Activated CD4-positive, alpha-beta T cell treated with anti-CD3 and anti-CD28 coated beads, Interleukin-2, amount 50 U/mL, for 24 hours (primary cell): ENCODE measurements at places on chromosomes 2 and 18.
A peak's percentile ranks its signal among the peaks of the same experiment; 100 is the strongest.

DNA sequence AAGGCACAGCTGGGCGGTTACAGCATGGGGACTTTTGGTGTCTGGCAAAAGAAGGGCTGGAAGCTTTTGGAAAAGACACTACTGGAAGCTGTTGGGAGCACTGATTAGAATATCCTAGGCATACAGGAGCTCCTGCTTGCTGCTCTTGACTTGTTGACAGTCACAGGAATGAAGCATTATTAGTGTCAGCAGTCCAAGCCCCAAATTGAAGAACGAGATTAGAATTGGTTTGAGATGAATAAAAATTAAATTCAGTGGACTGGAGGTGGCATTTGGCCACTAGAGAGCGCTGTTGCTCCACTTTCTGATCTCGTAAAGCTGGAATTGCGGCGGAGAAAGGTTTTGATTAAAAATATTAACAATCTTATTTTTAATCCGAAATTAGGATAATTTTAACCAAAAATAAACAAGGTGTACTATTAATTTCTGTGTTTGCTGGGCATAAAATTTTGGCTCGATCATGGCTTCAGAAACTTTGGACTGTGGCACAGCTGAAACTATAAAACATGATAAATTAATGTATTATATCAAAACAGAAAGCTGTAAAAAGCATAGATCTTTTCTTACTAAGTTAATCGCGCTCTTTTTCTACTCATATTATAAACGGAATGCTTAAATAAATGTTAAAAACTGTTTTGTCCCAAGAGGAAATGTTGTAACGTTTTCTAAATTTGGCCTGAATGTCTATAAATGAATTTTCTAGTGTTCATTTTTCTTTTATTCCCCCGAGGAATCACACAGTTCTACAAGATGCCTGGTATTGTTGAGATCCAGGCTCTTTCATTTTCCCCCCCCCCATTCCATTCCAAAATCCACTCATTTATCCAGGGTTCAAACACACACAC, 2.4 kb upstream of the HOXD8 start:
- peak; percentile 60 for DNase-seq

- DNase-seq, result no peak
These were observed 452.8 kb downstream of the MBD2 start for GRCh38 chr18:53771664-53772063.

- no peak for DNase-seq
These were observed 15.6 kb downstream of the WDSUB1 start for GRCh38 chr2:159270744-159271379.

GRCh38 chr2:64035072-64035942, 16.1 kb upstream of the VPS54 start:
- no peak for DNase-seq

GRCh38 chr2:235333076-235333475, 160.8 kb upstream of the AGAP1 start:
- DNase-seq, result no peak

DNA sequence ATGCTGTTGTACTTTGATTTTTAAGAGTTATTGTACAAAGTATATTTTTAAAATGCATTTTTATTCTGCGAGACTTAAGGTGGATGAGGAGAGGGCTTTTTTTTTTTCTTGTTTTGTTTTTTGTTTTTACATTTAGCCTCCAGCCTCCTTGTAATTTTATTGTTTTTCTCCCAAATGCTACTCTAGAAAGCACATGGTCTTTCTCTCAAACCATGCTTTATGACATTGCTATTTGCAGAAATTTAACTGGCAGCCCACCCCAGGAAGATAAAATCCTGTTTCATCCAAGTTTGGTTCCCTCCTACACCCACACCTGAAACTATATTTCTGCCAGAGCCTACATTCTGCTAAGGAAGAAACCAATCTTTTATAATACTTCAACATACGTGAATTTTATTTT, 184.6 kb downstream of the ARHGAP15 start:
- no peak for DNase-seq

GRCh38 chr2:119491776-119492525, 32.3 kb downstream of the SCTR start:
- no peak for DNase-seq

DNA sequence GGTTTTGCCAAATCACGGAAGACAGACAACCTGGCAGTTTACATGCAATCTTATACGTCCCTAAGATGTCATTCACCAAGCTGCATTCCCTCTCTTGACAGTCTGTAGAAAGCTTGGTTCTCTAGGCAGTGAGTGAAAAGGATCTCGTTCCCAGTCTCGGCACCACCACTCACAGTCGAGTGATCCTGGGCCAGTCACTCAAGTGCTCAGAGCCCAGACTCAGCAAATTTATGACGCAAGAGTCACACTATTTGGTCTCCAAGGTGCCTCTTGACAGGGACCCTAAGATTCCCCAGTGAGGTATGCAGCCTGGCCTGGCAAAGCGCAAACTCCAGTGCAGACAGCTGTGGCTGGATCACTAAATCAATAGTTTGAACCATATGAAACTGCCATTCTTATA, 77.9 kb downstream of the EIPR1 start:
- DNase-seq, result no peak

- no peak for DNase-seq
These were observed 441.5 kb upstream of the POU3F3 start for GRCh38 chr2:104412384-104412783.

GRCh38 chr2:72127401-72128058, 20.1 kb downstream of the CYP26B1 start:
- DNase-seq, result no peak

DNA sequence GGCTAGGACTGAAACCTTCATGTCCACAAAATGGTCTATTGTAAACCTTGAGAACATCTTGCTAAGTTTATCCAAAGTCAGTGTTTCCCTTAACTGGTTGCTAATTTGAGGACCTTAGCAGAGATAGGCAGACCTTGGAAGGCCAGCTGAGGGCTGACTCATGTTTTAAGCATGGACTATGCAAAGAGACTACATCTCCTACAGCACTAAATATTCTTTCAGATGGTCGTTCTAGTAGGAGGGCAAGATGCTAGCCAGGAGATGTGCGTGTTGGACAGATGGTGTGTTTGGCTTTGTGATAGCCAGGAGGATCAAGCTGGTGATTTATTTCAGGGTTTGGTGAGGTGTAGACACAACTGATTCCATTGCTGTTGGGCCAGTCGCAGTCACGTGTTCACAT, 75.8 kb downstream of the NRP2 start:
- no peak for DNase-seq

DNA sequence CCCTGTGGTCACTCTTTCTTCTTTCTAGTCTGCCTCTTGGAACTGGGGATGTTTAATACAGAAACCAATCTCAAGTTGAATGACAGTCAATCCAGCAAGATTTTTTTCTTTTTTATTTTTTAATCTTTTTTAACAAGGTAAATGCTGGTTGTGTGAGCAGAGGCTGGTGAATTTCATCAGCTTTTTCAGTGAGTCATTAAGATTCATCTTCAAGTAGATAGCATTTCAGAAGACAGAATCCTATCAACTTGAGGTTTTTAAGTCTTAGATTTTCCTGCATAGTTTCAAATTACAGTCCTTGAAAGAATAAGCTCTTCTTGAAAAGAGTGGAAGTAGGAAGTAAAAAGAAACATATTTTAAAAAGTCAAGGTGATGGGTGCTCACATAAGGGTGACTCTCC, 12.4 kb downstream of the SLC8A1 start:
- no peak for DNase-seq

GRCh38 chr18:33957707-33958106, 267.0 kb downstream of the NOL4 start:
- no peak for DNase-seq

DNA sequence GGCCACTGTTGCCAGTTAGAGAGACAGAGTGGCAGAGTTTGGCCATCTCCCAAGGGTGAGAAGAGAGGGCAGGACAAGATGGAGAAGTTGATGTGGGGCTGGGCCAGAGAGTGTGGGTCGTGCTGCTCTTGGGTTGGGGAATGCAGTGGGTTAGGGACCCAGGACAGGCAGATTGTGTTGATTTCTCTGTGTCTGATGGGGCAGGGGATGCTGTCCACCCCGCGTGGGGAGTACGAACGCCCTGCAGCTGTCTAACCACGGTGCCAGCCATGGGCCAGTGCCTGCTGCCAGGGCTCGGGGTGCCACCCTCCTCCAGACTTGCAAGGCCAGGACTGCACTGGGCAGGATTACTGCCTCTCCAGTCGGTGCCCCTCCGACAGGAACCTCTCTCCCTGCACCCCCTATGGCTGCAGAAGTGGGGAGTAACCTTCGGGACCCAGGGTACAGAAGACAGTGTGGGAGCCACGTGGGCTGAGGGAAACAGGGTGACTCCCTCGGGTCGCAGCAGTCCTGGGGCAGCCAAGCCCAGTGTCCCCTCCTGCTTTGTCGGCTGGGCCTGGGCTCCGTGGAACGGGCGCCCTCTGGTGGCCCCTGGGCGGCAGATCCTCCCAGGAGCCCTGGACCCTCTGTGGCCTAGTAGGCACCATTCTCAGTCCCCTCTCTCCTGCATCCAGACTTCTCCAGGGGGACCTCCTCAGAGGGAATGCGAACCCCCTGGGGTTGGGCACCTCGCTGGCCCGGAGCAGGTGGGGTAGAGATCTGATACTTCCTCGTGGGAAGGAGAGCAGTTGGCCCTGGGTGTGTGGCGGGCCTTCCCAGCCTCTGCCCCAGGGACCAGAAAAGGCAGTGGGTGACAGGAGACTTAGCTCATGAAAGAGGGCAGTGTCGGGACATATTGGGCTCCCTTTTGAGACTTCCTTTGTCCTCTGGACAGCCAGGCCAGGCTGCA, 2.7 kb downstream of the GPC1 start:
- peak; percentile 46 for DNase-seq

GRCh38 chr18:10234912-10235660, 219.3 kb upstream of the APCDD1 start:
- DNase-seq, result no peak

- no peak for DNase-seq
These were observed 51.6 kb upstream of the TAF1B start for GRCh38 chr2:9791711-9792110.

GRCh38 chr2:99754210-99754609, 264.4 kb upstream of the REV1 start:
- no peak for DNase-seq

DNA sequence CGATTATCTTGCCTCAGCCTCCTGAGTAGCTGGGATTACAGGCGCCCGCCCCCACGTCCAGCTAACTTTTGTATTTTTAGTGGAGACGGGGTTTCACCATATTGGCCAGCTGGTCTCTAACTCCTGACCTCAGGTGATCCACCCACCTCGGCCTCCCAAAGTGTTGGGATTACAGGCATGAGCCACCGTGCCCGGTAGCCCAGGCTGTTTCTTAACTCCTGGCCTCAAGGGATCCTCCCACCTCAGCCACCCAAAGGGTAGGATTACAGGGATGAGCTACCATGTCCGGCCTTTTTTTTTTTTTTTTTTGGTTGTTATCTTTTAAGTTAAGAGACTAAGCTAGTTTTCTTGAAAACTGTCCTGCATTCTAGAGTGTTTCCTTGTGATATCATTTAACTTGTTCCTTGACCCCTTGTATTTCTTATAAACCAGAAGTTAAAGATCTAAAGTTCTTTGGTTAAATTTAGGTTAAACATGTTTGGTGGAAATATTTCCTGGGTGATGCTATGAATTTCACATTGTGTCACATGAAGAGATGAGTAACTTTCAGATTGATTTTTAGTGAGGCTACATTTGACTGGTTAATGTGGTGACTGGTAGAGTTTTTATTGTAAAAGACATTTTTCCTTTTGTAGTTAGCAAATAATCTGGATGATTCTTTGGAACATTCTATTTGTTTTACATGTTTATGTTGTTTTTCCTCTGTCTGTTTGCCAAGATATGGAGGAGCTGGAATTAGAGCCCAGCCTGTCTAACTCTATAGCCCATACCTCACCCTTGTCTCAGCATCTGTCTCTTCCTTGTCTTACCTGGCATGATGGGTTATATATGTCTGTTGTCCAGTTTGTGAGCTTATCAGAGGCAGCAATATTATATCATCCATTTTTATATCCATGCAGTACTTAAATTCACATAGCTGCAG, 5.2 kb downstream of the NCAPH start:
- DNase-seq, result no peak

DNA sequence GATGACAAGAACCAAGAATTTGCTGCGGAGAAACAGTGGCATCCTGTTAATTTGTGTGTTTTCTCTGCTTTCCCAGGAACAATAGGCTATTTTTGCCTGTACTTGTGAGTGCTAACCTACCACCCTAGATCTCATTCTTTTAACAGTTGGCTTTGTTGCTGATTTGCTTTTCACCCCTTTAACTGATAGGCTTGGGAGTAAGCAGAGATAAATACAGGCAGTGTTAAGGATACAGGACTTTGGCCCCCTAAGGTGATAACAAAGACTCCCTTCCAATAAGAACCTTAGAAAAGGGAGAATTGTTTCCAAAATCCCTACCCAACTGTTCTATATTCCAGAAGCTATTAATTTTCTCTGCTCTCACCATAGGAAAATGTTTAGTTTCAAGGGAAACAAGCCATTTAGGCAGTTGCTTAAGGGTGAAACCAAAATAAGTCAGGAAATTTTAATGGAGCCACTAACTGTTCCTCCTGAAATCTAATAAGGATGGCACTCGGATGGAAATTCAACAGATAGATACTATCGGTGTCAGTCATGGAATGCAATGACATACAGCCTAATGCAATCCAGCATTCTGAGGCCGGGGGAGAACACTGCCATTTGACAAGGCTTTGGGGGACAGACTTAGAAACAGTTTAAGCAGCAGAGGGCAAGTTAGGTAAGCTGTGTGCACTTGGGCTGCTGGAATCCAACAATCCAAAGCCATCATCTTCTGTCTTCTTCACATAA, 238.8 kb downstream of the RNF152 start:
- no peak for DNase-seq

- DNase-seq, result no peak
These were observed 91.4 kb upstream of the LINC00305 start for GRCh38 chr18:64240316-64240715.

DNA sequence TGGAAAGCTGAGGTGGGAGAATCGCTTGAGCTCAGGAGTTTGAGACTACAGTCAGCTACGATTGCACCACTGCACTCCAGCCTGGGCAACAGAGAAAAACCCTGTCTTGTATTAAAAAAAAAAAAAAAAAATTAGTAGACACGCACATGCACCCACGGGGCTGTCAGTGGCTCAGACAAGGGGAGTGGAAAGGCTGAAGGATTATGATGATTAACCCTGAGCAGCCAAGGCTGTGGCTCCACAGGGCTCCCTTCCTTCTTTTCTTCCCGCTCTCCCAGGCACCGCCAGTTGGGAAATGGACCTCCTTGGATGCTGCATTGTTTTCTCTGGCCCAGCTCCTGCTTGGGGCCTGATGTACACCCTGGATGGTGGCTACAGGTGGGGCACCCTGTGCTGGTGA, 49.0 kb upstream of the RAB6C start:
- DNase-seq, result no peak

DNA sequence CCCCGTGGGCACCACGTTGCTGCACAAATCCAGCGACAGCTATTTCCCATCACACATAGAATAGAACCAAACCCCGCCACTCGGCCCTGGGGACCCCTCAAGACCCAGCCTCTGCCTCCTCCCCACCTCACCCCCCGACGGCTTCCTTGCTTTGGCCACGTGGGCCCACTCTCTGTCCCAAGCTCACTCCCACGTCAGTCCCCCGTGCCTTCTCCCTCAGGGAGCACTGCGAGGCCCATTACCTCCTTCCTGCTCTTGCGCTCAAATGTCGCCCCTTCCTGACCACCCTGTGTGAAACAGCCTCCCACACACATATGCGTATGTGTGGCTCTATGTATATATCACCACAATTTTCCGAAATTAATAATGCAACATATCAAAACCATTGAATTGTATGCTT, 239.7 kb downstream of the SH3BP4 start:
- no peak for DNase-seq
